ENCODE measurements at places on chromosomes 16 and 17. TPM values are rescaled to one million over a fixed set of nuclear protein-coding genes. Genes with fewer than 3 reads are reported as not detected.
A peak's percentile ranks its signal among the peaks of the same experiment; 100 is the strongest.

CCL4 gene
- 1.8 TPM for total RNA-seq

DNA sequence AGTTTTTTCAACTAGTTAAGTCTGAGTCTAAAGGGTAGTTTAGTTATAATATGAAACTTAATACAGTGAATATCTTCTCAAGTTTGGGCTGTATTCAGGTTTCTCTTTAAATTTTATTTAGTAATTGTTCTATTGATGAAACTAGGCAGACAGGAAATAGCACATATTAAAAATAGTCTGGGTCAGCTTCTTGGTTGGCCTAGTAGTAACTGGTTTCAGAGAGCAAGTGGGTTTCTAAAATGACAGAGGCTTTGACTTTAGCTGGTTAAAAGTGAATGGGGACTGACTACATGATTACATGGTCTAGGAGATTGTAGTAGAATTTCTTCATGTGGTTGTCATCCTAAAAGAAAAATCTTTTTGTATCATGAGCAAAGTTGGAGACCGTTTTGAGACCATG lies 46.8 kb downstream of the OMG start:
- no peak overlapping the region for H3K4me3 ChIP-seq
- H3K36me3 ChIP-seq = no peaks in the 10 kb centered on the region
- no peak for DNase-seq
- peaks cover 3% of the 10 kb centered on the region for H3K4me1 ChIP-seq
- H3K27ac ChIP-seq = no peak overlapping the region

GRCh38 chr17:8371786-8372185 lies 4.7 kb downstream of the KRABD2 start:
- H3K27ac ChIP-seq = no peak overlapping the region
- H3K36me3 ChIP-seq = no peaks in the 10 kb centered on the region
- no peak for DNase-seq
- H3K27me3 ChIP-seq = no peaks in the 10 kb centered on the region
- no peak overlapping the region for H3K4me3 ChIP-seq
- peaks cover 16% of the 10 kb centered on the region for H3K4me1 ChIP-seq

DNA sequence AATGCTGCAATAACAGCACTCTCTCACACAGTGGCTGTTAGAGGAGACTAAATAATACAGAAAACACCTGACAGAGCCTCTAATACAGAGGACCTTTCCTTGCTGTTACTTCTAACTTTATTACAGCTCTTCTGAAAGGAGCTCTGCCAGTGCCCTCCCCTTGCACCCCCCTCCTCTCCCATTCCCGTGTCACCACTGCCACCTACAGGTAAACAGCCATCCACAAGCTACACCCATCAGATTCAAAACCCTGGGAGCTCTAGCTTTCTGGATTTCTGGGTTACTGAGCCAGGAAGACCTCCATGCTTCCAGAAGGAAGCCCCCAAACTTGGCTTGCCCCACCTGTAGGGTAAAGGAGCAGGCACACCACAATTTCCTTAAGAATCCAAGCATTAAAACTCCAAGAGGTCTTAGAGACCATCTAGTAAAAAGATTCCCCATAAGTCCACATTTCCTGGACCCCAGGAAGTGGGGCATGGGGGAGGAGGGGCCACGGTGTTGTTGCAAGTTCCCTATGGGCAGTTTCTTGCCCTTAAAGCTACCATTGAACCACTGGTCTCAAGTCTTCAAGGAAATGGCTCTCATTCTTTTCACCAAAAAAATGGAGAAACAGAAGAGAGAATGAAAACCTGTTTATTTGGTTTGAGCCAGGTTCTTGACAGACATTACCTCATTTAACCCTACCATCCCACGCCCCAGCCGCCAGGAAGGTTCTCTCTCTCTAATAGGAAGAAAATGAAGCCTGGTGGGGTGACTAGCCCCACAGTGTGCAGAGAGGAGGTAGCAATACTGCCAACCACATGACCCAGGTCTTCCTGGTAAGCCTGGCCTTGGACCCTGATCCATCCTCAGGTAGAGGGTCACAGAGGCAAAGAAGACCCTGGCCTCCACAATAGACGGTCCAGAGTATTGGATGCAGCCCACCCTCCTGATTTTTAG lies 52.8 kb downstream of the TOM1L2 start:
- no peaks in the 10 kb centered on the region for H3K27me3 ChIP-seq
- H3K4me1 ChIP-seq = peaks cover 46% of the 10 kb centered on the region
- H3K36me3 ChIP-seq = no peaks in the 10 kb centered on the region
- DNase-seq = peak; percentile 94

Data from adrenal gland (tissue), 19 donors.